CD4-positive, alpha-beta T cell treated with Interleukin-4 for 1 hour (primary cell): ENCODE measurements at places on chromosomes 12 and 14.

DNA sequence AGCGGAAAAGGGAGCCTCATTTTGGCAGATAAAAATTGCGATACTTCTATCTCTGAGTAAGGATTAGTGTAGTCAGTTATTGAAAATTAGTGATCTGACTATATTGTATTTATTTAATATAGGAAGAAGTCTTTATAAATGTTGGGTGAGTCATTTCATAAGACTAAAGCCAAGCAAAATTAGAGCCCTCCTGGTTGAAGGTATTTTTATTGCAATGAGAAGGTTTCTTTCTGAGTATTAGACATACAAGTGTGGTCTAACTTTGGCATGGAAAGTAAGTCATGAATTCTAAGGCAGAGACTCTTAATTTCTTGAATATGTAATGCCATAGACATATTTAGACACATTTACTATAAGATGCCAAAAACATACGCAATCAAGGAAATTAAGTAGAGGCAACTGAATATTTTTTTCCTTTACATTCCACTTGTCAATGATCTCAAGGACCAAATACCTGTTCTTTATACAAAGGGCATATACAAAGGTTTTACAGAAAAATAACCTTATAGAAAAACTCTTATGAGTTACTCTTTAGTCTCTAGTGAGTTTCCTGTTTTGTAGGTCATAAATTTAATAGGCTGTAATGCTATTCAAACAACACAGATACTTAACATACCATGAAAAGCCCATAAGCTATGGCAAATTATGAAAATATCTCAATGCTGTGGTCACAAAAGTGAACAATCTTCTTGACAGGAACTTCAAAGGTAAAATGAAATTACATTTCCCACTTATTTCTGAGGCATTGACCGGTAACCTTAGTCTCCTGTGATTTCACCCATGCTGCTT, 156.6 kb upstream of the BTG1 start:
- no peak for DNase-seq

- DNase-seq: no peak
Observed at GRCh38 chr14:67575684-67576083, 24.4 kb downstream of the PIGH start.

- no peak for DNase-seq
Observed at GRCh38 chr12:53980802-53981496, 4.0 kb upstream of the HOXC10 start.

GRCh38 chr12:132606466-132606865, 3.9 kb downstream of the LRCOL1 start:
- DNase-seq: no peak

- no peak for DNase-seq
Observed at GRCh38 chr12:107351713-107352112, 258.4 kb upstream of the CRY1 start.

- DNase-seq: no peak
Observed at GRCh38 chr14:42929806-42930480, 1323.3 kb downstream of the LRFN5 start.

DNA sequence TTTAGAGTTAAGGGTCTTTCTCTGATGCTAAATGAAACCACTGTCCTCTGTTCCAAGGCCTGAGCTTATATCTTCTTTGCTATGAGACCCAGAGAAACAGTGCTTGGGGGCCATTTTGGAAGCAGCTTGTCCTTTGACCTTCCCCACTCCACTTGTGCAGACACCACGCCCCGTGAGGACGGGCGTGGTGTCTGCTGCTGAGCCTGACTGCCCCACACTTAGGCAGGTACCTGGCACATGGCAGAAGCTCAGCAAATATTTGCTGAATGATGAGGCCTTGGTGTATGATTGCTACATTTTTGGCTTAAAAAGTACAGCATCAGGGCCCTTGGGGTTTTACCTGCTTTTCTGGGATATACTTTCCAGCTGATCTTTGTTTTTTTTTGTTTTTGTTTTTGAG, 69.9 kb downstream of the RASSF3 start:
- DNase-seq: no peak

- no peak for DNase-seq
Observed at GRCh38 chr12:3698218-3698974, 54.5 kb downstream of the CRACR2A start.
